Endothelial cell of umbilical vein (primary cell): ENCODE measurements at places on chromosomes 12 and 14. TPM values are rescaled to one million over a fixed set of nuclear protein-coding genes. Genes with fewer than 3 reads are reported as not detected.
A peak's percentile ranks its signal among the peaks of the same experiment; 100 is the strongest.

- no peaks in the 10 kb centered on the region for H3K36me3 ChIP-seq
- H3K4me3 ChIP-seq, result no peak overlapping the region
- no peak for DNase-seq
- no peaks in the 10 kb centered on the region for H3K4me1 ChIP-seq
- H3K27me3 ChIP-seq, result no peaks in the 10 kb centered on the region
Measured at GRCh38 chr12:38930990-38931389, 25.6 kb upstream of the CPNE8 start.

GRCh38 chr12:55861396-55861795 lies 18.7 kb upstream of the MMP19 start:
- H3K27ac ChIP-seq, result no peak overlapping the region
- H3K4me3 ChIP-seq, result no peak overlapping the region
- no peaks in the 10 kb centered on the region for H3K27me3 ChIP-seq
- no peaks in the 10 kb centered on the region for H3K4me1 ChIP-seq

GRCh38 chr12:125128439-125129178 lies 63.4 kb downstream of the AACS start:
- H3K4me1 ChIP-seq, result no peaks in the 10 kb centered on the region
- H3K4me3 ChIP-seq, result no peak overlapping the region
- DNase-seq, result no peak
- no peak overlapping the region for H3K27ac ChIP-seq
- H3K36me3 ChIP-seq, result peaks cover 5% of the 10 kb centered on the region
- no peaks in the 10 kb centered on the region for H3K27me3 ChIP-seq

DNA sequence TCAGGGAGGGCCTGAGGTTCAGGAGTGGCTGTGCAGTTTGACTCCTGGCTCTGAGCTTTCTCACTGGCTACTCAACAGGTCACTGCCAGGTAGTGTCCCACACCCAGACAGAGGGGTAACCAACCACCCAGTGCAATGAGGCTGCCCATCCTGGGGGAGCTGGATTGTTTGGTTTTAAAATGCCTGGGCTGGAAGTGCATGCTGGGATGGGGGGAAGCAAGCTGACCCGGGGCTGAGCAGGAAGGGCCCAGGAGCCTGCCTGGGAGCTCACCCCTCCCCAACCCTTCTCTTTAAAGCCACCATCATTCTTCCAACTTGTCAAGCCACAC lies 12.6 kb upstream of the ABHD12B start:
- no peaks in the 10 kb centered on the region for H3K36me3 ChIP-seq
- peaks cover 5% of the 10 kb centered on the region for H3K4me1 ChIP-seq
- no peak for DNase-seq
- H3K27ac ChIP-seq, result no peak overlapping the region
- no peaks in the 10 kb centered on the region for H3K27me3 ChIP-seq
- H3K4me3 ChIP-seq, result no peak overlapping the region

DNA sequence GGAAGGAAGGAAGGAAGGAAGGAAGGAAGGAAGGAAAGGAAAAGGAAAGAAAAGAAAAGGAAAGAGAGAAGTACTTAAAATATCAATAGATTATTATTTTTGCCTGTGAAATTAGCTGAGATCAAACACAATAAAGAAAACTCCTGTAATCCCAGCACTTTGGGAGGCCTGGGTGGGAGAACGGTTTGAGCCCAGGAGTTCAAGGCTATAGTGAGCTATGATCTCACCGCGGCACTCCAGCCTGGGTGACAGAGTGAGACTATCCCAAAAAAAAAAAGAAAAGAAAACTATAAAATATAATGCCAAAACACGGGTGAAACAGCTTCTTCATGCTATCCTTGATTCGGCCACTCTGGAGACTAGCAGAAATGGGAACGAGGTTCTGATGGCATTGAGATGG lies 26.2 kb upstream of the CKAP4 start:
- peaks cover 11% of the 10 kb centered on the region for H3K27me3 ChIP-seq
- H3K4me3 ChIP-seq, result no peak overlapping the region
- H3K4me1 ChIP-seq, result no peaks in the 10 kb centered on the region
- H3K36me3 ChIP-seq, result no peaks in the 10 kb centered on the region

- H3K4me3 ChIP-seq, result no peak overlapping the region
- H3K36me3 ChIP-seq, result no peaks in the 10 kb centered on the region
- H3K4me1 ChIP-seq, result peaks cover 43% of the 10 kb centered on the region
- peak; percentile 99 for DNase-seq
- H3K27ac ChIP-seq, result peak overlapping the region; percentile 30
- no peaks in the 10 kb centered on the region for H3K27me3 ChIP-seq
Measured at GRCh38 chr14:53542732-53543131, 389.6 kb upstream of the DDHD1 start.

DNA sequence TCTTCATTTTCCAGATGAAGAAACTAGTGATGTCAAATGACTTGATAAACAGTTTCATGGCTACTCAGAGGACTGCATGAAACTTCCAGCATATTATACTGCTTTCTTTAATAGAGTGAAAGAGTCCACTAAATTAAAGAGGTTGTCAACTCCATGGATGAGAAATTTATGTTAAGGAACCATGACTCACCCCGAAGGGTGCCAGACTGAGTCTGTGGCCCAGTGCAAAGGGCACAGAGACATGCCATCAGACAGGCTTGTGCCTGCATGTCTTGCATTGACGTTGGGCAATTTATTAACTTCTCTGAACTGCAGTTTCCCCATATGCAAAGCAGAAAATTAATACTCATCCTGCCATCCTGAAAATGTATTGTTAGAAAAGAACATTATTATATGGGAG lies 382.4 kb downstream of the APAF1 start:
- no peak overlapping the region for H3K4me3 ChIP-seq
- H3K4me1 ChIP-seq, result no peaks in the 10 kb centered on the region
- H3K36me3 ChIP-seq, result no peaks in the 10 kb centered on the region
- no peak for DNase-seq
- no peak overlapping the region for H3K27ac ChIP-seq
- H3K27me3 ChIP-seq, result no peaks in the 10 kb centered on the region

DNA sequence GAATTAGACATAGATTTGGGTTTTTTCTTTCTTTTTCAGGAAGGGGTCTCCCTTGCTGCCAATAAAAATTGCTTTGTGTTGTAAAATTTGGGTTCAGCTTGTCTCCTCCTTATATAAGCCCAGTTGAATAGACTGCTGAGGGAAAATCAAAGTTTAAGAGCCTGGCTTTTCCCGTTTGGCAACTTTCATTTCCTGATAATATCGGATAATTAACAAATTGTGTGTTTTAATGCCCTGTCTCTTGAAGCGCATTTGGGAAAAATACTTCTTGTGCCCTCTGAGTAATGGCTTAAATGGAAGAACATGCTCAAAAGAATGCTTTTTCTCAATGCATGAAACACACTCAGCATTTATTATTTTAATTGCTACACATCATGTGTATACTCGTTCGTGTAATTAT lies 198.0 kb upstream of the DCN start:
- H3K27me3 ChIP-seq, result no peaks in the 10 kb centered on the region
- peak; percentile 46 for DNase-seq
- H3K36me3 ChIP-seq, result no peaks in the 10 kb centered on the region
- H3K27ac ChIP-seq, result no peak overlapping the region
- H3K4me1 ChIP-seq, result peaks cover 8% of the 10 kb centered on the region

- H3K27ac ChIP-seq, result peak overlapping the region; percentile 99
- H3K36me3 ChIP-seq, result no peaks in the 10 kb centered on the region
- H3K4me3 ChIP-seq, result peak overlapping the region; percentile 41
- H3K27me3 ChIP-seq, result no peaks in the 10 kb centered on the region
- DNase-seq, result peak; percentile 86
- peaks cover 54% of the 10 kb centered on the region for H3K4me1 ChIP-seq
Measured at GRCh38 chr12:13099066-13099843, 4.2 kb downstream of the GSG1 start.

GRCh38 chr12:30988646-30989286 lies 62.2 kb downstream of the TSPAN11 start:
- H3K4me1 ChIP-seq, result no peaks in the 10 kb centered on the region
- DNase-seq, result peak; percentile 4
- H3K36me3 ChIP-seq, result no peaks in the 10 kb centered on the region

DNA sequence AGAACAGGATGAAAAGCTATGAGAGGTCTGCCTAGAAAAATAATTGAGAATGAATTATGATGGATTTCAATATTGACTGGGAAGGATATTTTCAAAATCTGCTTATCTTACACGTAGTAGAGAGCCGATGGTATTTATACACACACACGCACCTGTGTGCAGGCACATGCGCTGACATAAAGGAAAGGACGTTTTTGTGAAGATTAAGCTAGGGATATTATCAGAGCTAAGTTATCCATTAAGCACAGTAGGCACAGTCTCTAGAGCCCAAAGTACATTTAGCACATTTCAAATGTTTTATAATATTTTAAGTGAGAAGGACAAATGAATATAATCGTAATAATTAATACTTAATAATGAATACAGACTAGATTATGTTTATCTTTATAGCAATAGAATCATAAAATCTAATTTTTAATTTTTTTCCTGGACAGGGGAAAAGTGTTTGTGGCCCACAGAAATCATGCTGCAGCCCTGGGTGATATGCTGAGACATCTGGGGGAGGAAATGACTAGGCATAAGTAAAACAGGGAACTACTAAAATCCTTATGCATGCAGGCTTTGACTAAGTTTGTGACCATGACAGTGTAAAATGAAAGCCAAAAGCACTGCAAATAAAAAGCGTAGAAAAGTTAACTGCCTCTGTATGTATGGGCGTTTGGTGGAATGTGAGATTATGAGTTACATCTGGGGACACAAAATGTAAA lies 146.1 kb downstream of the KITLG start:
- no peaks in the 10 kb centered on the region for H3K27me3 ChIP-seq
- peaks cover 4% of the 10 kb centered on the region for H3K4me1 ChIP-seq
- H3K27ac ChIP-seq, result peak overlapping the region; percentile 15
- no peak overlapping the region for H3K4me3 ChIP-seq
- H3K36me3 ChIP-seq, result no peaks in the 10 kb centered on the region

DNA sequence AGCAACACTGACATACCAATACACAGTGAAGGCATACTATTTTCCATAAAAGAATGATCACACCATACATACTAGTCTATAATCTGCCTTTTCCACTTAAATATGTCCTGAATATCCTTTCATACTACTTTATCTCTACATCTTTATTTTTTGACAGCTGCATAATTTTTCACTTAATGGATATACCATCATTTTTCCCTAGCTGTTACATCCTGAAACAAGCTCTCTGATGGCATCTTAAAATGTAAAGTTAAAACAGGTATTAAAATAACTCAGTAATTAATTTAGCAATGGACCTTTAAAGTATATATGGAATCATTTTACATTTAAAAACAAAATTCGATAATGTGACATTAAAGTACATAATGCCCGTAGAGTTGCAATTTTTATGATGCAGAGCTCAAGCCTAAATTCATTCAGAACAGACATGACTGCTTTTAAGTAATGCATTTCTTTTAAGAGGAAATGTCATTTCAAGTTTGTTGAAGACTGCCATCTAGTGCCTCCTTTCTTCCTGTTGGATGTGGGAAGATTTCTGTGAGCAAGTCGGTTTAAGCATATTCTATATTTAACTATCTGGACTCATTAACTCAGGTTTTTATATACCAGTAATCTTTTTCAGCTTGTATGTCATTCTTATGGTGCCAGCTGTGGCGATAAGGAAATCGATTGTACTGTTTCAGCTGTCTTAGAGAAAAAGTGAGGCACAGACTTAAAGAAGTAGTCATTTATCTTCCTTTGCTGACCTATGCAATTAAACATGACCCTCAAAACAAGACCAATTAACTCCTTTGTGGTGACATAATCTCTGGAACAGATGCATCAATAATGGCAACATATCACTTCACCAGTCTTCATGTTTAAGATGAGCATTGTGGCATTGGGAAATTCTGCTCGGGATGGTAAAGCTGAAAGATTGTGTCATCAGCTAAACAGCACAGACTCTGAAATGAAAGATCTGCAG lies 20.3 kb downstream of the PRICKLE1 start:
- H3K36me3 ChIP-seq, result peaks cover 2% of the 10 kb centered on the region
- DNase-seq, result peak; percentile 72
- H3K27me3 ChIP-seq, result no peaks in the 10 kb centered on the region
- peaks cover 33% of the 10 kb centered on the region for H3K4me1 ChIP-seq

DNA sequence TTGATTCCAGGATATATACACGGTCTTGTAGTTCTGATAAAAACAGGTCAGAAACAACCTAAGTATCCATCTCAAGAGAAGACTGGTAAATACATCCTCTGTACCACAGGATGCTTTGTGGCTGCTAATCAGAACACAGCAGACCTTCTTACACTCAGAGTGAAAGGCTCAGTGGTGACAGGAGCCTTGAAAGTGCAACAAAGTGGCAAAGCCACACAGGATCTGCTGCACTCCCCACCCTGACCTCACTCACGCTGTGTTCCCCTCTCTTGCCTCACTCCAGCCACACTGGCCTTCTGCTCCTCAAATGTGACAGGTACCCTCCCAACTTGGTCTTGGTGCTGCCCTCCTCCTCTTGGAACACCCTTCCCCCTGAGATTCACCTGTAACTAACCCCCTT lies 98.1 kb upstream of the GRIP1 start:
- DNase-seq, result no peak
- no peaks in the 10 kb centered on the region for H3K36me3 ChIP-seq
- H3K4me1 ChIP-seq, result no peaks in the 10 kb centered on the region
- H3K27ac ChIP-seq, result no peak overlapping the region
- H3K27me3 ChIP-seq, result no peaks in the 10 kb centered on the region
- H3K4me3 ChIP-seq, result no peak overlapping the region

- no peak for DNase-seq
- H3K4me3 ChIP-seq, result no peak overlapping the region
- H3K36me3 ChIP-seq, result no peaks in the 10 kb centered on the region
- H3K27ac ChIP-seq, result no peak overlapping the region
- no peaks in the 10 kb centered on the region for H3K27me3 ChIP-seq
- no peaks in the 10 kb centered on the region for H3K4me1 ChIP-seq
Measured at GRCh38 chr12:47328831-47329545, 249.2 kb upstream of the AMIGO2 start.

DNA sequence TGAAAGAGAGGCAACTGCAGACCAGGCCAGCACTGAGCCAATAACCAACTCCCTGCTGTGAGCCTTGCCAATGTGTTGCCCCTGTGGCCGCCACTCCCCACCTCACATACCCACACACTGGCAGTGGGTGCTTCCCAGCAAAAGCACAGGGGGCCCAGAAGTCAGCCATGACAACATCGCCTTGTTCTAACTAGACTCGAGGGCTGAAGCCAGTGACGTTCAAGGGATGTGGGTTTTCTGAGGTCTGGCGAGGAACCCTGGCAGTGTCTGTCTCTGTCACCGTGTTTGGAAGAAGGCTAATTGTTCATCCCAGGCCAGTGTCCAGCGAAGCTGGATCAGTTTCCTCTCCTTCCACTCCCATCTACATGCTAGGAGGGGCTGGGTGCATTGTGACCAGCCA lies 311.8 kb upstream of the AMIGO2 start:
- H3K4me1 ChIP-seq, result peaks cover 18% of the 10 kb centered on the region
- H3K4me3 ChIP-seq, result no peak overlapping the region
- H3K27me3 ChIP-seq, result no peaks in the 10 kb centered on the region
- no peak for DNase-seq

- no peaks in the 10 kb centered on the region for H3K27me3 ChIP-seq
- no peaks in the 10 kb centered on the region for H3K4me1 ChIP-seq
- H3K27ac ChIP-seq, result no peak overlapping the region
- H3K4me3 ChIP-seq, result no peak overlapping the region
- no peak for DNase-seq
- H3K36me3 ChIP-seq, result no peaks in the 10 kb centered on the region
Measured at GRCh38 chr14:94805680-94806288, 35.9 kb upstream of the GSC start.

The FAM186B gene
- total RNA-seq, result 0.21 and 0.33 TPM in 2 replicates

The KLHL28 gene
- total RNA-seq, result 7.3 and 8.4 TPM in 2 replicates

The CDH24 gene
- total RNA-seq, result 20.2 and 21.7 TPM in 2 replicates

The PRICKLE1 gene
- 69.0 and 86.0 TPM in 2 replicates for total RNA-seq

The CHST11 gene
- total RNA-seq, result 20.9 and 24.2 TPM in 2 replicates

The TBX5 gene
- total RNA-seq, result not detected in 2 replicates

The KRT86 gene
- not detected in 2 replicates for total RNA-seq

The RND1 gene
- 4.0 and 4.4 TPM in 2 replicates for total RNA-seq

The SPIC gene
- not detected in 2 replicates for total RNA-seq
